ENCODE measurements at places on chromosomes 11 and 22.

DNA sequence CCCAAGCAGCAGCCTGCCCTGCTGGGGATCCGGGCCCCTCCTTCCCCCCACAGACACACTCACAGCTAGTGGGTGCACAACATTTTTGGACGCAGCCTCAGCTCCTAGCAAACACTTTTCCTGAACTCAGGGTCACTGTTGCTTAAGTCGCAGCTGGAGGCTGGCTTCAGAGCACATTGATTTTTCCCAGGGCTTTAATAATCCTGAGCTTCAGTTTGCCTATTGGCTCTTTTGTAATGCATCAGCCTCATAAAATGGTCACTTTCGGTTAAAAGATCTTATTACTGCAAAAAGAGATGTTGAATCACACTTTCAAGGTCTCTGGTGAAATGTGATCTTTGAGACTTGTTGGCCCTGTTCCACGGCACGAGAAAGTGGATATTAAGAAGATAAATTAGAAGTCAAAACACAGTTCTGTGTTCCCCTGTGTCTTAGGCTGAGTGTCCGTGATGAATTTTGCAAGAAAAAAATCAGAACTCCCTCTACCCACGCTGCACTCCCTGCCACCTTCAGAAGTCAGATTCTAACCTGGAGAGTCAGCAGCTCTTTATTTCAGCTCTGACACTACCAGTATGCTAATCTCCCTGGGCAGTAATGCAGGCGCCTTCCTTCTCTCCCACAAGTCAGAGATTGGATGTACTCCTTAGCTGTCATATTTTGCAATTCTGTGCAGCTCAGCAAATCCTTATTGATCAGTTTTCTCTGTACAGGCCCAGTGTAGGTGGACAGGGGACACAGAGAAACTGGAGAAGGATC is 158.2 kb upstream of the E2F8 start:
- DNase-seq = no peak

DNA sequence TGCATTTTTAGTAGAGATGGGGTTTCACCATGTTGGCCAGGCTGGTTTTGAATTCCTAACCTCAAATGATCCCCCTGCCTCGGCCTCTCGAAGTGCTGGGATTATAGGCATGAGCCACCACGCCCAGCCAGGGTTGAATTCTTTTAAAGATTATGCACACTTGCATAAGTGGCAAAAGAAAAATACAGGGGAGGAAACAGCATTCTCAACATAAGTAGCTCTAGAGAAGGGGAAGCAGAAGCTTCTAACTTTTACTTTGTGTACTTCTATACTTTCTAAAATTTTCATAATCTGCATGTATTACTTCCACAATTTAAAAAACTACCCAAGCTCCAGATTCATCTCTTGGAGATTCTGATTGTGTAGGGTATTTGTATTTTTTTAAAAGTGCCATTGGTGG is 108.0 kb downstream of the SLC1A2 start:
- no peak for DNase-seq

- no peak for DNase-seq
Measured at GRCh38 chr22:50507421-50507990, at the start of gene LMF2. Gene LMF2 (minus strand): TSS chr22:50507702. CDS start chr22:50507675, 27 bp downstream.

- DNase-seq = peak; percentile 61
Measured at GRCh38 chr11:119671051-119671450, 57.9 kb downstream of the NECTIN1 start.

DNA sequence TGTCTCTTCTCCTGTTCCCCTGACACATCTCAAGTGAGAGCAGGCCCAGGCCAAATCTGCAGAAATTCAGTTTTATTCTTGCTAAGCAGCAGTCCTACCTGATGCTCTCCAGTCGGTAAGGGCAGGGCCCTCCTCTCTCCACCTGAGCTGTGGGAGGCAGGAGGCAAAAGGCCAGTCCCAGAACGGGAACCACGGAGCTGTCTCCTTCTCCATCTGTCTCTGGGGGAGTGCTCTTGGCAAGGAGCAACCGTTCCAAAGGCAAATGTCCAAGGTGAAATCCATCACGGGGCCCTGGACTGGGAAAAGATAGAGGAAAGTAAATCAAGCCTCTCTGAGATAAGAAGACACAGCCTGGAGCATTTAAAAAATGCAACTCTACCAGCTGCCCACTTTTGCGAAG is 65.2 kb upstream of the CDON start:
- peak; percentile 19 for DNase-seq

DNA sequence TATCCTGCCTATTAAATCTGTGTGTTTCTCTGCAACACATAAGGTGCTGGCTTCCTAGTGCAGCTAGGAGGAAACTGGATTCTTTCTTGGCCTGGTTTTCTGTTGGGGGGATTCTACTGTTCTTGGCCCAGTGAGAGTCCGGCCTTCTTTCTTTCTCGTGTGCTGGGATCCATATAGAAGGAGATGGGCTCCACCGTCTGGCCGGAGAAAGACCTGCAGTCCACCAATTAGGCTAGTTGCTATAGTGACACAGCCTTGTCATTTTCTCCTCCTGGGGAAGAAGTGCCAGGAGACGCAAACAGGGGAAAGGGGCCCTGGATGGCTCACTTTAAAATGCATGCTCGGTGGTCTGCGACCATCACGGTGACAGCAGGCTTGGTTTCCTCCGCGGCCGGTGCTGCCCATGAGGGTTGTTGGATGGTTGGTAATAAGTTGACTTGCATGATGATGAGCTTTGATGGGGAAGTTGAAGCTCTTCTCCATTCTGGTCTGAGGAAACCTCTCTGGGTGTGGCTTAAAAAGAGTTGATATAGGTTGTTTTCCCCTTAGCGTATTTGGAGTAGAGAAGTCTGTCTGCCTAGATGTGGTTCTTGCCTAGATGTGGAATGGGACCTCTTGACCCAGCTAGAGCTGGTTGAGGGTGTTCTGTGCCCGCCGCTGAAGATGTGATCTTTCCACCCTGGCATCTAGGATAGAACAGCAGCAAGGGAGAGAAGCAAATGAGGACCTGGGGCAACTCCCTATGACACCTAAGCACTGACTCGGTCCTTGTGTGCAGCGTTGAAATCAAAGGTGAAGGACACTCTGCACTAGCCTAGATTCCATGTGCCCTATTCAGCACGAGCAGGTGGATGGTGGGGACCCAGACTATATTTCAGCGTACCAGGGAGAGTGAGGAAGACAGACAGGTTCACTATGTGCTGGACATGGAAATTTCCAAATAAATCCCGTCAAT is 1335.0 kb downstream of the BRD1 start:
- peak; percentile 51 for DNase-seq
